ENCODE measurements at places on chromosomes 4 and X.

DNA sequence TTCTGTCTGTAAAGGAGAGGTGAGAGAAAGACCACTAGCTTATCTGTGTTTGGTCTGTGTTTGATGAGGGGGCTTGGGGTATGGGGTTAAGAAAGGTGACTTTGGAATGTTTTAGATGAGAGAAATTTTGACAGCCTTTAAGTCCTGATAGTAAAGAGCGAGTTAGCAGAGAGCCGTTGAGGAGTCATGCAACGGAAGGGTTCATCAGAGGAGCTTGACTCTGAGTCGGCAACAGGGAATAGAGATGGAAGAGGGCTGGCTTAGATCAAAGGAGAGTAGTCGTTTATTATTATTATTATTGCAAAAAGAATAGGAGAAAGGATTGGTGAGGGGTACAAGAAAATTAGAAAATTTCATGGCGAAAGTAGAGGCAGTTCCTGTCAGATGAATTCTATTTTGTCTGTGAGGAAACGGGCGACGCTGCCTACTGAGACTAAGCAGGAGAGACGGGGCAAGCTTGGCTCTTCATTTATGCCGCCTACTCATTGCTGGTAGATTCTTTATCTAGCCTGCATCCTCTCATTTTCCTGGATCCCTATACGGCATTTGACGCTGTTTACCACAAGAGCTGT lies 473 bp upstream of the VAMP7 start:
- DNase-seq = no peak

GRCh38 chrX:23656091-23656490 lies 11.2 kb upstream of the PRDX4 start:
- no peak for DNase-seq

GRCh38 chrX:15929194-15929593 lies 74.6 kb upstream of the AP1S2 start:
- DNase-seq = no peak

GRCh38 chr4:38364383-38364963 lies 299.5 kb upstream of the KLF3 start:
- no peak for DNase-seq

DNA sequence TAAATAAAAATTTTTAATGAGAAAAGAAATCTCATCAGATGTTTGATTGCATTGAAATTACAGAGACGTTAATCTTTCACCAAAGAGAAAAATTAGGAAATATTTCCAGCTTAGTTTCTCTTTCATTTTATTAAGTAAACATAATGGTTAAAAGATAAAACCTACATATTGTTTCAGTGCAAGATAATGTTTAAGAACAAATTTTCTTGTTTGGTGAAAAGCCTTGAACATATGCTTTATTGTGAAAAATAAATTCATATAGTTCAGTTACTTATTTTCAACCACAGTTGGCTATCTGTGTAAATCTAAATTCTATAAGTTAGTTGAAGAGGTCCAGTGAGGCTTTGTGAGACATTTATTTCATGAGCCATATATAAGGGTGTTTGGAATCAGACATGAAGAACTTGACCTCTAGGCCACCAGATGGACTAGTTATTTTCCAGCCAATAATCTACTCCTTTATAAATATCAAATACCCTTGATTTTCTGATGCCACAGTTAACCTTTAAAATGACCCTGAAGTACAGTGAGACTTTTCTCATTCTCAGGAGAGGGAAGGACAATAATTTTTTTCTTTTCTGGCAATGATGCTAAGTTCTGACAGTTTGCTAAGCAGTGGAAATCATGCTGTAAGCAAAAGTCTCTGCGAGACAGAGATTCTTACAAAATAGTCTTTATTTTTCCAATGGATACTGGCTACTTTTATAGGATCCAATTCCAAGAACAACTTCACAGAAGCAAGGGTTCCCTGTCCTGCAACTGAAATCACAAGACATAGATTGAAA lies 2.5 kb downstream of the ARSJ start:
- no peak for DNase-seq

GRCh38 chrX:136867518-136867917 lies 13.0 kb downstream of the RBMX start:
- DNase-seq = no peak

DNA sequence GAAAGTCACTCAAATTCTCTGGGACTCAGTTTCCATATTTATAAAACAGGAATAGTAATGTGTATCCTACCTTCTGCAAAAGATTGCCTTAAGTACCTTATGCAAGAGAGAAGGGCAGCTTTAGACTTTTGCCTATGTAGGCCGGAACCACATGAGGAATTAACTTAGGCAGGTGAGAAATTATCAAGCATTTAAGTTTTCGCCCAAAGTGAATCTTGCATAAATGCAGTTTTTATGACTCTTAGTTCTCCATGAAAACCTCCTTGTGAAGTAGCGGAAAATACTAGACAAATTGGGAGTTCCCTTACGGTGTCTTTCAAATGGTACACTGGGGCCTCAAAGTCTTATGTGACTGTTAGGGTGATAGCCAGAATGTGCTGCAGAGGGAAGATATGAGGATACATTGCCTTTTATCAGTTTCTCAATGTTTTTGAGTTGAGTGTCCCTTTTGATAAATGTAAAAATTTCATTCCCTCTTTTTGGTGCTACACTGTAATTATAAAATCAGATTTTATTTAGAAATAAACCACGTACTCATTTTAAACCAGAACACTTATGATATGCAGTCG lies 2.6 kb downstream of the SH2D1A start:
- DNase-seq = no peak

GRCh38 chr4:166839615-166840251 lies 394.6 kb downstream of the SPOCK3 start:
- DNase-seq = no peak

GRCh38 chrX:138872537-138872936 lies 161.0 kb upstream of the FGF13 start:
- no peak for DNase-seq

- no peak for DNase-seq
These were observed 27.3 kb upstream of the SCOC start for GRCh38 chr4:140346136-140346535.

DNA sequence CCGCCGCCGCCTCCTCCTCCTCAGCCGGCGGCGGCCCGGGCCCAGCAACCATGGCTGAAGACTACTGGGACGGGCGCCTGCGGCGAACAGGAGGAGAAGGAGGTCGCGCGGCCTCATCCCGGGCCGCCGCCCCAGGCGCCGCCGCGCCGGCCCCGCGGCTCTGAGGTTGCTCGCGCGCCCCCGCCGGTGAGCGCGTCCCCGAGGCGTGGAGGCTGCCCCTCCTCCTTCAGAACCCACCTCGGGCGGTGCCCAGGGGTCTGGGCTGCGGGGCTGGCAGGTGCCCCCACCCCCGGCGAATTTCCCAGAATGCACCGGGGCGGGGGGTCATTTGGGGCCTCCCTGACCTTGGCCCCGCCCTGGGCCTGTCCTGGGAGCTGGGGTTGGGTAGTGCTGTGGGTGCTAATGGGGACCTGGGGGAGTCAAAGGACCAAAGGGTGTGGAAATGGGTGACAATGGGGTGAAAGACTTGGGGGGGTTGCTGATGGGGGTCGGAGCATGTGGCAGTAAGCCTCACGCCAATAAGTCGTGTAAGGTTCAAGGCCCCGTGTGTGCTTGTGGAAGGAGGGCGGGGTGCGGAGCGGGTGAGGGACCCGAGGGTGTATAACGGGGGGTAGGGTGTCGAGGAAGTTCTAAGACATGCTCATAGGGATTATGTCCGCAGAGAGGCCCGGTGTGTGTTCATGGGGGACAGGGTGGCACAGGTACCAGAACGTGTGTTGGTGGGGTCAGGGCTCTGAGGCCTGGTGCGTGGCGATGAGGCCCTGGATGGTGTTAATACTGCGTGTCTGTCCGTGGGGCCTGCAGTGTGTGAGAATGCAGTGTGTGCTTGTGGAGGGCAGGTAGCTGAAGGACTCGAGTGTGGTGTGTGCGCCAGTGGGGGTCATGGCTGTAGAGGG lies 687 bp downstream of the CDK16 start:
- peak; percentile 63 for DNase-seq

DNA sequence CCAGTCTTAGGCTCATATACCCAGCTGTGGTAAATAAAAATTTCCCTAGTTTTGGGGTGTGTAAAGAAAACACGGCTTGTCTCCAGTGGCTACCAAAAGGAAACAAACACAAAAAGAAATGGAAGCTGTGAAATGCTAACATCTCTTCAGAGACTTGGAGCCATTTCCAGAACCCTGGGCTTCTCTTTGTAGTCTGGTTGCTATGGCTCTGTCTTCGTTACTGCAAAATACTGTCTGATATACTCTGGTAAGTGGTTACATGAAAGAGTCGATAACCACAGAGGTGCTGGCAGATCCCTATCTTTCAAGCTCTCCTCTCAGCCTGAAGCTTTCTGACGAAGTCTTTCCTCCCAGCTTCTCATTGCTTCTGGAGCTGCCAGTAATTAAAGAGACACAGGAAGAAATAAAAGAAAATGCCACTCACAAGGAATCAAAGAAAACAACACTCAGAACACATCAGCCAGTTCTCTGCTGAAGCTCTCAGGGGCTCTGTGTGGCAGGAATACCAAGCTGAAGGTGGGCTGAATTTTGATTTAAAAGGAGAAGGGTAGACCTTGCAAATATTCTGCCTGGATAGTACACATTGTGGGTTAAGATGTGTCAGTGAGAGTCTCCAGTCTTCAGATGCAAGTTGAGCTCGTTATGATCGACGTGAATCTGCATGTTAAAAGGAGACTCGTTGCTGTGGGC lies 107.6 kb upstream of the FAM9C start:
- DNase-seq = no peak

DNA sequence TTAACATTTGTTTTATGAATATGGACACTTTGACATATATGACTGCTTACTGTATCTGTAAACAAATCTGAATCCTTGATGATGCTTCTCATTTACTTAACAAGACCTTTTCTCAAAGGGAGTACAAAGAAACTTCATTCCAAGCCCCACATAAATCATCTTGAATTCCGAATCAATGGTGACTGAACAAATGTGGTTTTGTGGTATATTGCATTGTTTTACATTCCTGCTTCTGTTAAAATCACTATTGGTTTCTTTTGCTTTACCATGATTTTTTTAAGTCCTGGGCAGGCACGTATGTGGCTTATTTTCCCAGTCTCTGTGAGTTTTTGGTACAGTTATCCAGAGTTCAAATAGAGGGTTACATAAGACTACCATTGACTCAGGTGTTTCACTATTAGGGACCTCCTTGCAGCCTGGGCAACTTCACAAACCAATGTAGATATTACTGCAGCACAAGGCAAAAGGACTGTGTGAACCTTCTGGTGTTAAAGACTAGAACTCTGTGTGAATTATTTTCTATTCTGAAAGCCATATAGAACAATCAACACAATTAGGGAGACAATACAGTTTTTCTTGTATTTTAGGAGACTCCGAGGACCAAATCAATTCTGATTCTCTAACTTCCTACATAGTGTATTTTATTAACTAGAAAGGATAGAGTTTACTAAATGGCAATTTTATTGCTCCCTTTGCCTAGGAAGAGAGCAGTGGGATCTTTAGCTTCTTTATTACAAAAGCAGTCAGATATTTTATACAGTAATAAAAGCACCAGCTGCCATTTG lies 196.4 kb downstream of the GALNTL6 start:
- no peak for DNase-seq

- DNase-seq = no peak
These were observed 114.3 kb upstream of the EMCN start for GRCh38 chr4:100632163-100632562.

DNA sequence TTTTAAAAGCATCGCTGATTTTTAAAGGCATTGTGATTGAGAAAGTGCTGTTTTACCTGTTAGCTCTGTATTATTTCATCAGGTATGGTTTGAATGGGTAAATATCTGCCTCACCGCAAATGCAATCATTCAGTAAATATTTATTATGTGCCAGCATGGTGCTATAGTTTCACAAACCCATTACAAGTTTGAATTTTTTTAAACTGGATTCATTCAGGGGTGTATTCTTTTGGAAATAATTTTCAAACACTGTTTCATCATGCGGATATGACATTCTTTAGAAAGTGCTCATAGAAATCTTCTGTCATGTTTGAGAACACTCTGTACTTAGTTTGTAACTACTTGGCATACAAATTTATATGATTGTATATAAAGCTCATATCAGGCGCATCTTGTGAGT lies 37.2 kb downstream of the LIMCH1 start:
- DNase-seq = no peak

GRCh38 chr4:26261405-26261804 lies 59.4 kb upstream of the RBPJ start:
- no peak for DNase-seq

GRCh38 chr4:140935254-140935653 lies 179.1 kb upstream of the TBC1D9 start:
- DNase-seq = no peak

GRCh38 chr4:1792158-1792831 lies 798 bp upstream of the FGFR3 start:
- no peak for DNase-seq

- DNase-seq = no peak
These were observed 205.5 kb downstream of the MID1 start for GRCh38 chrX:10414862-10415261.

DNA sequence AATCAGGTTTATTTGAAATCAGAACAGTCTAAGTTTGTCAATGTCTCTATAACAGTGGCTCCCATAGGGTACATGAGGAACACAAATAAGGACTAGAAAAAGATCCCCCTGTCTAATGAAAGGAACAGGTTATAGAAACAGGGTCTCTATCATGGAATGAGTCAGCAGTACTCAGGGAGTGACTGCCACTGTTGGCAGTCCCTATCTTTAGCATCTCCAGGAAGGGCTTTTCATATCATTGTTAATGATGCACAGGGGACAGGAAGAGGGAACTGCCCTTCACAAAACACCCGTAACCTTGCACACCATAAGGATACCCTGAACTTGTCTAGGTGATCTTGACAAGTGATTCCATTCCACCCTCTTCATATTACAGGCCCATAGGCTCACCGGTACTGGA lies 38.5 kb upstream of the SMIM10L2A start:
- DNase-seq = no peak

DNA sequence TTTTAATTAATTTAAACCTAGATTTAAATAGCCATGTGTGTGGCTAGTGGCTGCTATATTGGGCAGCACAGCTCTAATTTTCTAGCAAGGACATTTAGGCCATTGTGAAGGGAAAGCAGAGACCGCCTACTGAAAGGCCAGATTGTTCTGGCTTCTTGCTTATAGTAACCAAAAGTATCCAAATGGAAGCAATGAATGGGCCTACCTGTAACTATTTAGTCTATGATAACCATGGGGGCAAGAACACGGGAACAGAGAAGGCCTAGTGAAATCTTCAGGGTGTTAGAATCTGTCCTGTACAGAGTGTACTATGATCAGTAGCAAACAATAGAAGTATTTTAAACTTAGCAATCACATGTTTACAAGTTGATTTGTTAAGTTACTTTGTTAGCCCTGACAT lies 16.5 kb upstream of the HPRT1 start:
- DNase-seq = no peak

- DNase-seq = no peak
These were observed 210.5 kb downstream of the CHM start for GRCh38 chrX:85836868-85837267.

GRCh38 chr4:8324640-8325239 lies 55.2 kb downstream of the HTRA3 start:
- peak; percentile 6 for DNase-seq
